ENCODE measurements at places on chromosomes 4 and X.

DNA sequence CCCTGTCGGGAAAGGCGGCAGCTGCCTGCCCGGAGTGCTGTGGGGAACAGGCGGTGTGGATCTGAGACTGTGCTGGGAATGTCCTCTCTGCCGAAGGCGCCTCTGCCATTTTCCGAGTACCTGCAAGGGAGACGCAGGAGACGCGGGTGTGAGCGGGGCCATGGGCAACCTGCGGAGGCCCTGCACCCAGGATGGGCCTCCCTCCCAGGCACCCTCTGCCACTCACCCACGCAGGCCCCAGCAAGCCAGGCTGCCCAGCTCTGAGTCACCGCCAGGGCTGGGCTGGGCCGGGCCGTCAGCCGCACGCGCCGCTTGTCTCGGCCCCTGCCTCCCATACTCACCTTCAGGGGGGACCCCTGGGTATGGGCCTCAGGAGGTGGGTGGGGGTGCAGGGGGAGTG, 3.5 kb upstream of the FGFR3 start:
- DNase-seq: no peak

DNA sequence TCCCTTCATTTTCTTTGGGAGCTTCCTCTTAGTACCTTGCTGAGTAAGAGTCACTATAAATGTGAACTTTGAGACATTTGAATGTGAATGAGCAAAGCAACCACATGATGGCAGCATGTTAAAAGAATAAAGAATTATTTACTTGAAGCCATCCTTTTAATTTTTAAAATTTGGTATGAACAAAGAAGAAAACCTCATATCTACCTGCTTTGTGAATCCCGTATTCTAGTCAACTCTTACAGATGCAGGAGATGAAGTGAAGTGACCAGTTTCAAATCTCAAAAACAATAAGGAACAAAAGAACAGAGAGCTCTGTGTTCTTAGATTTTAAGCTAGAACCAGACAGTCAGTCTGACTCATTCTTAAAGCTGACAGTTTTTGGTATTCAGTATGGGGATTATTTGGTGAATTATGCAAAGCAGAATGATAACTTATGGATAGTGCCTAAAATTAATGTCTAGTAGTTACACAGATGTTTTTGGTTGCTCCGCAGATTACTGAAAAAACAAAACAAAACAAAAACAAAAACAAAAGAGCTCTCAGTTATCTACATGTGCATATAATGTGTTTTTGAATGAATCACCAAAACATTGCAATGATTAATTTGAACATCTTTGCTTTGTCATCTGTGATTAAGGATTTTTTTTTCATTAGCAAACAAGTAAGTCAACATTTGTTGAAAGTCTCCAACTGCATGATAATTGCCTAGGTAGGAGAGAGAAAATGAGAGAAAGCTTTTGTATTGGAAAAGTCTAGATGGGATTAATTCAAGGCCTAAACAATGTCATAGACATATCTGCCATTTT, 48.2 kb upstream of the H2AZ1 start:
- DNase-seq: peak; percentile 60

GRCh38 chr4:88063634-88064296, 56.3 kb downstream of the PKD2 start:
- DNase-seq: no peak

DNA sequence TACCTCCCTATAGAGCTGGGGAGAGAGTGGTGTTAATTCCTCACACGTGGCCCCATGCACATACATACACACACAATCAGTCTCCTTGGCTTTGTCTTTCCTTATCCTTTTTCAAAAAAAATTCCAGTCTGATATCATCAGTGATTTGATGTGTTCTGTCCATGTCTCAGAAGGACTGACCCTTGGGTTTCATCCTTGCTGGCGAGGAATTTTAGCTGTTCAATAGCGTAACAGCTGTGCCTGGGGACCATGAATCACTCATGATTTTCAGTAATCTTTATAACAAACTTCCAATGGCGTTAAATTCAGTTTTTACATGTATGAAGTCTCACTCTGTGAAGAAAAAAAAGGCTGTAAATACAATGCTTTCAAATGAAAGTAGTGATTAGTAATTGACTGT, 204.6 kb downstream of the RBMX2 start:
- no peak for DNase-seq

GRCh38 chrX:13287816-13288215, 32.0 kb downstream of the ATXN3L start:
- DNase-seq: peak; percentile 26
